Thyroid gland (tissue), 4 donors: ENCODE measurements at places on chromosomes 1 and 21. TPM values are rescaled to one million over a fixed set of nuclear protein-coding genes. Genes with fewer than 3 reads are reported as not detected.

GRCh38 chr1:2535981-2536380, 5.9 kb upstream of the HES5 start:
- H3K27ac ChIP-seq = no peak overlapping the region
- no peaks in the 10 kb centered on the region for H3K36me3 ChIP-seq
- H3K4me1 ChIP-seq = peaks cover 8% of the 10 kb centered on the region
- peaks cover 2% of the 10 kb centered on the region for H3K27me3 ChIP-seq

- H3K27ac ChIP-seq = no peak overlapping the region
- no peaks in the 10 kb centered on the region for H3K4me1 ChIP-seq
Measured at GRCh38 chr21:36796070-36796469, 97.2 kb downstream of the SIM2 start.

DNA sequence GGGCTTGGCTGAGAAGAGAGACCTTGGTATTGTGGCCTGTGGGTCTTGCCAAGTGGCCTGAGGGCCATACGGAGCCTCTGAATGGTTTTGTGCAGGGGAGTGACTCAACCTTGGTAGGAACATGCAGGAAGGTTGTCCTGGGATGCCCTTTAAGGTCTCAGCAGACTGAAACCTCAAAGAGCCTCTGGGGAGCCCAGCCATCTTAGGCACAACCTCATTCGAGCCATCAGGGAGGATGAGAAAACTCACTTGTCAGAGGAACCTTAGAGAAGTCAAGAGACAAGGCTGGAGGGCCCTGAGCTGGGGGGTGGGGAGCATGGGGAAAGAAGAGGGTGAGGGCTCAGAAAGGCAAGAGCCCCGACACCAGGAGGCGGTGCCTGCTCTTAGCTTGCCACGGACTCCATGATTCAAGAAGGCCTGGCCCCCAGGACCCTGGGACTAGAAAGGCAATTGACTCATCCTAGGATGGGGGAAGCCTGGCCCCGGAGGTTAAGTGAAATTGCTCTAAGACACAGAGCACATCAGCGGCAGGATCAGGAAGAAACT, 13.0 kb downstream of the IFI6 start:
- no peak overlapping the region for H3K4me3 ChIP-seq
- peaks cover 39% of the 10 kb centered on the region for H3K4me1 ChIP-seq
- no peak for DNase-seq
- peak overlapping the region; percentile 95 for H3K27ac ChIP-seq

ZNF670 gene
- total RNA-seq = 4.3 TPM

RHD gene
- total RNA-seq = not detected

CCDC181 gene
- 0.56 TPM for total RNA-seq

TCHH gene
- 0.13 TPM for total RNA-seq

FCGR3A gene
- 1.7 TPM for total RNA-seq

FCRL5 gene
- 1.2 TPM for total RNA-seq

MYCL gene
- total RNA-seq = 3.1 TPM

GRCh38 chr1:151196292-151196800, 2.0 kb upstream of the PIP5K1A start:
- DNase-seq = peak; percentile 74
- H3K4me1 ChIP-seq = peaks cover 25% of the 10 kb centered on the region
- no peak overlapping the region for H3K4me3 ChIP-seq

RIPPLY3 gene
- total RNA-seq = not detected

- H3K27ac ChIP-seq = no peak overlapping the region
- H3K36me3 ChIP-seq = no peaks in the 10 kb centered on the region
- no peak for DNase-seq
- H3K27me3 ChIP-seq = no peaks in the 10 kb centered on the region
- H3K4me1 ChIP-seq = no peaks in the 10 kb centered on the region
Measured at GRCh38 chr1:81296601-81297000, 504.1 kb upstream of the ADGRL2 start.

S100A12 gene
- not detected for total RNA-seq

SDE2 gene
- total RNA-seq = 23.5 TPM
